ENCODE measurements at places on chromosomes 1 and 21.

- DNase-seq: peak; percentile 90
Measured at GRCh38 chr21:33394260-33394659, 9.0 kb upstream of the IFNGR2 start.

DNA sequence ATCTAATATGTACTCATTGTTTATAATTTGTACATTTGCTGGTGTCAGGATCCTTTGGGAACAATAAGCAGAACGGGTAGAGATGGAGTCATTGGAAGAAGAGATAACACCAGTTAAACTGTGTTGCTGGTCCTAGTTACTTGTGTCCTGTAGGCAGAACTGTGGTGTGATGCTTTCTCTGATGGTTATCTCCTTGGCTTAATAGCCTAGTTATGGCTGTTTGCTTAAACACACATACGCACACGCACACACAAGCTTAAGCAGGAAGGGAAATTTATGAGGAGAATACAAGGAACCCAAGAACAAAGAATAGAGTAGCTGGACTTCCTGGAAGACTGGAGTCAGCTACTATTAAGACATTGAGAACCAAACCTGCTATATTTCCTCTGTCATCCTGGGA lies 5.7 kb upstream of the PKN2 start:
- DNase-seq: no peak

DNA sequence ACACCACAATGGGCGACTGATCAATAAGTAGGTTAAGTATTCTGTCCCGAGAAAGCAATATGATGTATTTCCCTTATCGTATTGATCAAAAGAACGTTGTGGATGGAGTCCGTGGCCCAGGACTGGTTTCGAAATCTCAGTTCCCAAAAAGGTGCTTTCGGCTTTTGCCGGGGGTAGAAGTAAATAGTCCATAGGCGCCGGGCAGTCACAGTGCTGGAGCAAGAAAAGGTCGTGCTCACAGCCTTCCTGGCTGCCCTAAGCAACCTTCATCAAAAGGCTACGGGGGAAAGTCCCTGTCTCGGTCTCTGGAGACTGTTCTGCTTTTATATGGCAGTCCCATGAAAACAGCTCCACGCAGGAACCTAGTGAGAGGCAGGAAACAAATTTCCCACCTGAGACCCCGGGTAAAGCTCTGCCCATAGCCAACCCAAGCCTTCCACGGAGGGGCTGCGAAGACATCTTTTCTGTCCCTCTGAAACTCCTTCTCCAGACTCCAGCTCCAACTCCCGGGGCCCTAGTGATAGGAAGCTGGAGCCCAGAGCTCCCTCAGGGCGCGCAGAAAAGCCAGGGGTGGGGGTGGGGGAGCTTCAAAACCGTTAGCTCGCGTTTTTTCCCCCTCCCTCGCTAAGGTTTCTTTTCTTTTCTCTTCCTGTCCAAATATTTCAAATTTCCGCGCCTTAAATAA lies 7.0 kb downstream of the CDKN2C start:
- DNase-seq: peak; percentile 51

DNA sequence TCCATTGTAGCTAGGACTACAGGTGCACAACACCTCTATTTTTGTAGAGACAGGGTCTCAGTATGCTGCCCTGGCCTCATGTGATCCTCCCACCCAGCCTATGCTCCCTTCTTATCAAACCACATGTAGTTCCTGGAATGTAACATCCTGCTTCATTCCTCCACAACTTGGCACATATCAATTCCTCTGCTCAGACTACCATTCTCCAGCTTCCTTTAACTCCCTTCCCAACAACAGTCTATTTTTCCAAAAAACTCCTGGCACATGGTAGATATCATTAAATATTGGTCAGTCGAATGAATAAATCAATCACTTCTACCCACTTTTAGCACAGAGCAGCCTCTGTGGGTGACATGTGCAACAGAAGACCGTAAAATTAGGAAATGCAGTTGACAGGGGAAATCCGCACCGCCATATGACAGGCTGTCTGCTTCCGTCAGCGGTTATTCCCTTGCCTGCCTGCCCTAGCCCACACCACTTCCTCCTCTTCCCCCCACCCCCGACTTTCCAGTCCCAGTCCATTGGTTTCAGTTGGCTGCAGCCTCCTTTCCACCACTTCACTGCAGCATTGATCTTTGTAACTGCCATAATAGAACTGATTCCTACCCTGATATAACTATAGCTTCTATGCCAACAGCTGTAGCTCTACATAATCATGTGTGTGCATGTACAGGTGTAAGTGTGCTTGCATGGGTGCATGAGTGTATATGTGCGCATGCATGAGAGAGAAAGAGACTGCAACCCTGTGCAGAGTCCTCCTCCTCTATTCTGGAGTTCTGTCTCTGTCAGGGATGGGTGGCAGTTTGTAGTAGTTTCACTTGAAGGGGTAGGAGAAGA lies 6.8 kb upstream of the AKR1A1 start:
- no peak for DNase-seq

GRCh38 chr1:42996384-42996970 lies 37.8 kb upstream of the SLC2A1 start:
- no peak for DNase-seq

- no peak for DNase-seq
Measured at GRCh38 chr1:5119366-5120234, 465.2 kb downstream of the AJAP1 start.

DNA sequence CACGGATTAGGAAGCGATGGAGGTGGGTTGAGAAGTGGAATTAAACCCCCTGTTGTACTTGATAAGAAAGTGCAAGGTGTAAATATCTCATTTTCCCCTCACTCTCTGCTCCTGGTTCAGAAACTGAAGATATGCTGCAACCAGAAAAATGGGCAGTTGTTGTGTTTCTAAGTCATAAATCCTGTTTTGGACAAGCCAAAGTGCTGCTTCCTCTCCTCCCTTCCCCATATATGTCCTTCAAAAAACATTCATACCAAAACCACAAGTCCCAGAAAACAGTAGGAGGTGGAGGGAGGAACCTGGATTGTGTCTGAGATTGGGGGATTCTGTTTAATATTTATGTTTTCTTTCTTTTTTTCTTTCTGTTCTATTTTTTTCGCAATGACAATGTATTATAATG lies 13.6 kb upstream of the ZNF362 start:
- DNase-seq: no peak

DNA sequence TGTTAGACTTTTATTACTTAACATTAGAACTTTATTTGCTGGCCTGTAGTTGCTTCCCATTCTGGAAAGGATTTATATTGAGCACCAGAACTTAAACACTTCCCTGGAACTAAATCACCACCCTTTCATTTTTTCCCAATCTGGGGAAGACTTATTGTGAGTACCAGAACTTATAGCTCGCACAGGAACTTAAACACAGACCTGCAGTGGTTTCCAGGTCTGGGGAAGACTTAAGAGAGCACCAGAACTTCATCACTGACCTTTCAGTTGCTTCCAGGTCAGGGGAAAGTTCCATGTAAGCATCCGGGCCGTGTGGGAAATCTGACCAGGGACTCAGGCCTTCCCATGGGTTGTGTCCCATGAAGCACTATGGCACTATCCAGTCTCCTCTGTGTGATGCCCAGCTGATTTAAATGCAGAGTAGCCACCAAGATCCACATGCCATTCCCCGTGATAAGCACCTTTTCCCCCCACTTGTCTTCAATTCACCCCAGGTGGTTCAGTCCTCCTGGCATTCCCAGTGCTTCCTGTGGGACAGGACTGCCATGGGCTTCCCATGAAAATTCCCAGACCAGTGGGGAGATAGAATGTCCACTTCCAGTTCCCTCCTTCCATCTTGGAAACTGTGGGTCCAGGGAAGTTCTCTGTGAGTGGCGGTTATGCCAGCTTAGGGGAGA lies 48.9 kb downstream of the C4BPA start:
- no peak for DNase-seq

DNA sequence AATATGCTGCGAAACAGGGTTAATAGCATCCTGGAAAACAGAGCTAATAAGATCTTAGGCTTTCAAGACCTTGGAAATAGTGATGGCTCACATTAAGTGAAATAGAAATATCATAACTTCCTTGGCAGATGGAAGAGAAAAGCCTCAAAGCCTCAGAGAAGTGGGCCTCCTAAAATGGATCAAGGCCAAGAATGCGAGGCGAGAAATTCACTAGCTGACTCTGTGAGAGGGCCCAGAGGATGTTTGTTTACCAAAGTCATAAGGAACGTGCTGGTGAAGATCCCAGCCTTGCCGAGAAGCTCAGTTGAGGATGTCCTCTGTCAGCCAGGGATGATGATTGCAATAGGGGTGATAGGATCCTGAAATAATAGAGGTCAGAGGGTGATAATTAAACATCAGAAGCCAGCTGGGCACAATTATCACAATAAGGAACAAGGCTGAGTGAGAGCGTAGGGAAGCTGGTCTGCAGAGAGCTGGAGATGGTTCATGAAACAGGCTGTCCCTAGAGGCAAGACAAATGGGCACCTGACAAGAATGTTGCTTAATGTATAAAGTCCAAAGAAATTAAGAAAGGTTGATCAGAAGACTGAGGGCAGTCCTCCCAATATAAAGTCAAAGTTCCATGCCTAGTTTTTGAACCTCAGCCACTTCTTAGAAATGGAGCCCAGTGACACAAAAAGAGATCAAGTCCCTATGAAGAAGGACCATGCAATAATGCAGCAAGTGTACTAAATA lies 101.7 kb upstream of the COG2 start:
- DNase-seq: no peak

- DNase-seq: peak; percentile 46
Measured at GRCh38 chr1:61141288-61142042, 59.1 kb downstream of the NFIA start.

GRCh38 chr1:172402878-172403569 lies 17.5 kb upstream of the C1orf105 start:
- DNase-seq: no peak

DNA sequence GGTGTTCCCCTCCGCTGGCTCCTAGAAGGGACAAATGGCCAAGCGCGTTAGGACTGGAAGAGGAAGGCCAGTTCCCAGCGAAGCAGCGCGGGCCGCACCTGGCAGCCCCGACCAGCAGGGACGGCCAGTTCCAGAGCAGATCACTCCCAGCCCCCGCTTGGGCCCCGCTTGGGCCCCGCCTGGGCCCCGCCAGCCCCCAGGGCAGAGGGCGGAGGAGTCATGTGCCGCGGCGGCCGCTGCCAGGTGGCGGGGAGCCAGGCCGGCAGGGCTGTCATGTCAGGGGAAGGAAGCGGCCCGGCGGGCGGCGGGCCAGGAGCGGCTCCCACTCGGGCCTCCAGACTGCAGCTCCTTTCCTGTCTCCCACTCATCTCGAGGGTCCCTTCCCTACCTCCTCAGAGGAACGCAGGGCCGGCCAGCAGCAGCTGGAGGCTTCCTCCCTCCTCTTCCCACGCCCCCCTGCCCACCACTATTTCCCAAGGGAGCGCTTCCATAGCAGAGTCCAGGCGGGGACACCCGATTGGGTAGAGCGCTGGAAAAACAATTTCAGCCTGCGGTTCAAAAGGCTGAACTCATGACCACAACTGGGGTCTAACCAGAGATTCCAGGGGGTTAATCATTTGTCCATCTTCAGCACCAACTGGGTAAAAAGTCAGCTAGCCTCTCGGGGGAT lies 16.5 kb downstream of the ZNF697 start:
- peak; percentile 74 for DNase-seq

GRCh38 chr1:70142075-70142474 lies 63.3 kb downstream of the LRRC40 start:
- peak; percentile 47 for DNase-seq

GRCh38 chr21:38675182-38675824 lies 130.4 kb upstream of the ETS2 start:
- no peak for DNase-seq

DNA sequence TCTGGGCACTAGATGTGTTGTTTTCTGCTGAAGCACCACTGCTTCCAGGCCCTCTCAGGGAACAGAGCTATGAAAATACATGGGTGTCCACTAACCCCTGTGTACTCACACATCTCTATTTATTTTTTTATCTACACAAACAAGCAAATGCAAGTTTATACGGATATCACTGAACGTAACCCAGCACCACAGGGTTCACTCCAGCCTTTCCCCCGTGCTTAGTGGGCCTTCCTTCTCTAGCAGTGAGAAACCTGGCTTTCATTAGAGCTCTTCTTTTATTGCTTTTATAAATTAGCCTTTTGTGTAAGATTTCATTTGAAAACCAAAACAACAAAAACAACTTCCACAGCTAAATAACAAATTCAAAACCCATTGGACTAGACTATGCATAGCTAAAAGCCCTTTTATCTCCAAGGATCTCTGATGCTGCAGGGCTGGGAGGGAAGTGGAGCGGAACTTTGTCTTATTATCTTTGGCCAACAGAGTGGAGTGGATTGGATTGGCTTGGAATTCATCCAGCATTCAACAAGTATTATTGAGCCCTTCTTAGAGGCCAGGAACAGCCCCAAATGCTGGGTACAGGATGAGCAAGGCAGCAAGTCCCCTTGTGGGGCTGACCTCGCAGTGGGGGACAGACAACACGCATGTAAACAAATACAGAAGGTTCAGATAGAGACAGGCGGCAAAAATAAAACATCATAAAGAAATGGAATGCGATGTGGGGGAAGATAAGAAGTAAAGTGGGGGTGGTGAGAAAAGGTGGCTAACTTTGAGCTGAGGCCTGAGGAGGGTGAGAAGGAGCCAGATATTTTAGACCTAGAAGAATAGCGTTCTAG lies 371.8 kb upstream of the POU3F1 start:
- no peak for DNase-seq

GRCh38 chr1:197553281-197553680 lies 222.0 kb downstream of the DENND1B start:
- DNase-seq: no peak

- DNase-seq: no peak
Measured at GRCh38 chr1:48675251-48675650, 101.4 kb downstream of the BEND5 start.

- DNase-seq: no peak
Measured at GRCh38 chr1:230332061-230332460, 94.1 kb downstream of the PGBD5 start.

GRCh38 chr1:13737398-13737797 lies 37.4 kb downstream of the PRDM2 start:
- DNase-seq: no peak

DNA sequence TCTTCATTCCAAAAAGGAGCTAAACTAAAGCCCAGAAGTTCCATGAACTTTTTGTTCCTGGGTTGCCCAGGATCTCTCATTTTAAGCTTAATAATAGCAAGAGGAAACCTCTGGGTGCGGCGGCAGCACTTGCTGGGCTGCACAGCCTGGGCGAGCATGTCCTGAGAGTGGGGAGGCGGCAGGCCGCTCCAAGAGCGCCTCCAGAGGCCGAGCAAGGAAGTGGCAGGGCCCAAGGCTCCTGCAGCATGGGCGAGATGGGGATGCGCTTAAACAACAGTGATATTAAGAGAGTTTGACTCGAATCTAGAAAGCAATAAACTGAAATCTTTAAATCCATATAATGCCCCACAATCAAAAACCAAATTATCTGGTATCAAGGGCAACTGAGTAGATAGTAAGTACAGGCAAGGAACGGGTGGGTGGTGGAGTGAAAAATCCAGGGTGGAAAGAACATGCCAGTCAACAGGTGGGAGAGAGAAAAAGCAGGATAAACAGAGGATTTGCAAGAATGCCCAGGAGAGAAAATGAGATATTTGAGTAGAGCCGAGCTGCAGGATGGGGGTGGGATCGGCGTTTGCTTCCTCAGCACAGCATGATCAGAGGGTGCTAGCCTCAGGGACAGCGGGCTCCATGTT lies 14.1 kb upstream of the TNR start:
- DNase-seq: no peak

GRCh38 chr1:186605762-186606350 lies 74.4 kb downstream of the PTGS2 start:
- peak; percentile 60 for DNase-seq

All from fibroblast of gingiva (primary cell).